ENCODE measurements at places on chromosomes 5 and 9.

DNA sequence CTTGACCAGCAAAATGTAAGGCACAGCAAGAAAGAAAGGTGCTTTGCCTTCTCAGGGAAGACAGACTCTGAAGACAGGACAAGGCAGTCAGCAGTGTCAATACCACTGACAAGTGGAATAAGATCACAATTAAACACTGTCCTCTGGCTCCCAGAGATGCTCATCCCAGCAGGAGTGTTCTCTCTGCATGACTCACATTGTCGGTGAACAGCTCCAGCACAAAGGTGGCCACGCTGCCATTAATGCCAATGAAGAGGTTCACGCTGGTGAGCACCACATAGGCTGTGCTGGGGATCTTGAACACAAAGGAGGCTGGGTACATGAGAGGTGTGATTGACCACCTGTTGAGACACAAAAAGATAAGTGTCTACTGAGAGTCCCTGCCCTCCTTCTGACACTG is 31.9 kb downstream of the NIPSNAP3B start:
- DNase-seq = no peak

DNA sequence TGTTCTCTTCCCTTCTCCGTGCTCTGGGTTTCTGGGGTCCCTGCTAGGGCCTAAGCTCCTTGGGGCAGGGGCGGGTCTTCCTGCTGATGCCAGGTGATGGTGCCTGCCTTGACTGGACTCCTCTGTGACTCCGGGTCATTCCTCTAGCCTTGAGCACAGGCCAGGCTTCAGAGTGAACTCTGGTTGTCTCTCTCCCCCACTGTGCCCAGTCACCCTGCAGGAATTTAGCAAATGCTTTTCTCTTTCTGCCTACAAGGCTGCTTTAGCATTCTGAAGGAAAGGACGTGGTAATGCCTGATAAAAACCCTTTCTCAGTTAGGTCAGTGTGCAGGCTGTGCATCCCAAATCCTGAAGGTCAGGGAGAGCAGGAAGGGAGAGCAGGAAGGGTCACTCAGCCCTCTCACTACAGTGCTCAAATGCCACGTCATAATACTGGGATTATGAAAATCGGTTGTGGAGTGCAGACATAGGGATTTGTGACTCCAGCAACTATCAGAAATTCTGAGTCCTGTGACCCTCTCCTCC is 2.7 kb downstream of the CXCL14 start:
- no peak for DNase-seq

DNA sequence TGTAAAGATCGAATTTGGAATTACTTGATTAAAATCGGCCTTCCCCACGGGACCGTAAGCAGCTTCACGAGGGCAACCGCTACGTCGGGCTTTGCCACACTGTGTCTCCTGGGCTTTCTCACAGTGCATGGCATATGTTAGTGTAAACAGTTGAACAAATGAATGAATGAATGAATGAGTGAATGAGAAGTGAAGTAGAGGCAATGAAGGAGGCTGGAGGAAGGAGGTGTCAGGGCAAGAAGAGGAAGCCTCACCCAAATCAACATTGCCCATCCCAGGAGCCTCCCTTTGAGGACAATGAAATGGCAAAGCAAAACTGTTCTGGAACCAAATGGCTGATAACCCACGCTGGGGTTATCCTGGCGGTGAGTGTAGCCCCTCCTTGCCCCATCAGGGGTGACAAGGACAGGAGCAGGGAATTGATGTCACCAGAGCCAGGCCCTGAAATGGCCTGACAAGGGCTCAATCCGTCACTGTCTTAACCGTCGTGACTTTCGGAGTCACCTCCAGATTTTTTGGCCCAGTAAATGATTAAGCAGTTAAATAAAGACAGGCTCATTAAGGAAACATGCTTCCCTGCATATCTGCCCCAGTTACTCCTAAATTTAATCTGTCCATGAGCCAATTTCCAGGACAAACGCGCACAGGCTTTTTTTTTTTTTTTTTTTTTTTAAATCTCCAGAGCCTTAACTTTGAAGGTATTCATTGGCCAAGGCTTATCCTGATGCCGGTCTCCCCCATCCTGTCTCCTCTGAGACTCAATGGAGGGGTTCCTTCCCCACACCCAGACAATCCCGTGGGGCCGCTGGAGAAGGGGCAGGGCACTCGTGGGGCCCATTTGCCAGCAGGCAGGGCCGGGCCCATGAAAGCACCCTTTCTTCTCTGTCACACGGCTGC is 88.4 kb upstream of the BOD1 start:
- no peak for DNase-seq

DNA sequence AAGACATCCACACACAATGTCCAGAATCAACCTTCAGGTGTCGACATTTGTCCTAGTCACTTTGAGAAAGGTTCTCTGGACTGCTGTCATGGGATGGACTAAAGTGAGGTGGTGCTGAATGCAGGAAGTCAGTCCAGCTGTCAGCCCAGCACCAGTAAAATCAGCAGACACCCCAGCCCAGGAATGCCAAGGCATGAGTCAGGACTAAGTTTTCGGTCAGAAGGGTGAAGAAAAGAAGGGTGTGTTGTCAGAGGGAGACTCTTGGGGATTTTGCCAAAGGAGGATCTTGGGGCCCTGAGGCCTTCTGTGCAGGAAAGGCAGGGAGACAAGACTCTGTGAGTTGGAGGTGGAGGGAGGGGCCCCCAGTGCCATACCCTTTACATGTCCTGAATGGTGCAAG is 69.0 kb upstream of the XPA start:
- no peak for DNase-seq

DNA sequence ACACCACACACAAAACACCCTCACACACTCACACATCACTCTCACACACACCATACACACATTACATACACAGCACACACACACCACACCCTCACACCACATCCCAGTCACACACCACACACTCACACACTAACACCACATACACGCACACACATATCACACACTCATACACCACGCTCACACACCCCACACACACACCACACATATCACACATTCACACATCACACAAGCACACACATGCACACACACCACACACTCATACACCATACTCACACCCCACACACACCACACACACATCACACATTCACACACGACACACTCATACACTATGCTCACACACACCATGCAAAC is 543 bp upstream of the UBE2QL1 start:
- no peak for DNase-seq

DNA sequence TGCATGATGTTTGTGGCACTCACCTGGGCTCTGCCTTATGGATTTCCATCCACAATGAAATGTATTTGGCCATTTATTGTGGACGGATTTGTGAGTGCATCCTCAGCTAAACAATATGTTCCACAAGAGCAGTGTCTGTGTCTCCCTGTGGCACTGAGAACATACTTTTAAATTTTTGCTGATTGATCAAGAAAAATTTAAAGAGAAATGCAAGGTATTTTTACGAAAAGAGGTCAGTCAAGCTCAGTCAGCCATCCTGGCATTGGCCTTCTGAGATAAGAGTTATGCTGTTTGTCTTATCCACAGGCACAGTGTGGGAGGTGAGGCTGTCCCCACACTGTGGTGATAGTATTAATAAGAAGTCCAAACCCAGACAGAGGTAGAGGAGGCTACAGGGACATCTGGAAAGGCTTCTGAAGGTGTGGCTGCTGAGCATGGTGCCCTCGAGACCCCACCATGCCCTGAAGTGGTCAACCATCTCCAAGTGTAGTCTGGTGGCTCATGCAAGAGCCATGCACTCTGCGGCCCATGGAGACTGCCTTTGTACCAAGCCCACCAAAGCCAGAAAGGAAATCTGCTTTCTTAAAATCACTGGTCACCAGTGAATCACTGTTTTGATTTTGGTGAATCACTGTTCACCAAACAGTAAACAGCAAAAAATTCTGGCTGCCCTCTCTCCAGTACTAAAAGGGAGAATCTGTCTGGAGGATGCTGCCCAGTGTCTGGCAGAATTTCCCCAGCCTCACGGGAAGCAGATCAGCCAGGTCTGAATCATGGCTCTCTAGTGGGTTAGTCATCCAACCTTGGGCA is 28.8 kb downstream of the SPOCK1 start:
- DNase-seq = no peak

DNA sequence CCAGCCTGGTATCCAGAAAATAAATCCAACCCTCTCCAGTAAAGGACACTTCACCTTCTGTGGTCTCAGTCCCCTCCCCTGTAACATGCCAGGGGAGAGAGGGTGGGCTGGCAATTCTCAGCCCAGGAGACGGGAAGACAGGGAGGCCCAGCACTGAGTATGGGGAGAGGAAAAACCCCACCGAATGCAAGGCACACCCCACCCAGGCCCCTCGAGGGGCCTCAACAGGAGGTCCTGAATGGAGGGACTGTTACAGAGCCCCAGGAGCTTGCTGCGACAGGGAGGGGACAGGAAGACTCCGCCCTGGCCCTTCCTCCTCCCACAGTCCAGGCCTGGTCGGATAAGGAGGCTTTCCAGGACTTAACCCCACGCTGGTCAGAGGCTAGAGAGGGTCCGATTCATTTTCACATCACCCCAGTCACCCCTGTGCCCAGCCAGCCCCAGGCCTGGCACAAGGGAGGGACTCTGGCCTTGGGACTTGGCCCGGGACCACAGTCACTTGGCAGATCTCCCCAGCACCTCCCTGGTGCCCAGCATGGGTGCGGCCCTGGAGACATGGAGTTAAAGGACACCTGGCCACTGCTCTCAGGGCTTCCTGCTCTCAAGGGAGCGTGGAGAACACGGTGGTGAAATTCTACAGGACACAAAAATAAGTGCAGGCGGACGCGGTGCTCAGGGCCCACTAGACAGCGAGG is 44.9 kb upstream of the STXBP1 start:
- no peak for DNase-seq

GRCh38 chr9:32463500-32464293 is 62.3 kb downstream of the RIGI start:
- no peak for DNase-seq

DNA sequence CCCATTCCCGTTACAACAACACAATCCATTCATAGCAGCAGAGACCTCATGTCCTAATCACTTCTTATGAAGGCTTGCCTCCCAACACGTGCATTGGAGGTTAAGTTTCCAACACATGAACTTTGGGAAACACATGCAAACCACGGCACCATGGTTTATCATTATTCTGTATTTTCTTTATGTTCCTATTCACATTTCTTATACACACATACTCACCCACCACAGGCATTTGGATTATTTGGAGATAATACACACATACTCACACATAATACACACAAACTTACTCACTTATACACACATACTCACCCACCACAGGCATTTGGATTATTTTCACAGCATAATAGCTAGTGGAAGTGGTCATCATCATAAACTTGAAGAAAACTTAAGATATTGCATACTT is 75.6 kb downstream of the C7 start:
- no peak for DNase-seq

DNA sequence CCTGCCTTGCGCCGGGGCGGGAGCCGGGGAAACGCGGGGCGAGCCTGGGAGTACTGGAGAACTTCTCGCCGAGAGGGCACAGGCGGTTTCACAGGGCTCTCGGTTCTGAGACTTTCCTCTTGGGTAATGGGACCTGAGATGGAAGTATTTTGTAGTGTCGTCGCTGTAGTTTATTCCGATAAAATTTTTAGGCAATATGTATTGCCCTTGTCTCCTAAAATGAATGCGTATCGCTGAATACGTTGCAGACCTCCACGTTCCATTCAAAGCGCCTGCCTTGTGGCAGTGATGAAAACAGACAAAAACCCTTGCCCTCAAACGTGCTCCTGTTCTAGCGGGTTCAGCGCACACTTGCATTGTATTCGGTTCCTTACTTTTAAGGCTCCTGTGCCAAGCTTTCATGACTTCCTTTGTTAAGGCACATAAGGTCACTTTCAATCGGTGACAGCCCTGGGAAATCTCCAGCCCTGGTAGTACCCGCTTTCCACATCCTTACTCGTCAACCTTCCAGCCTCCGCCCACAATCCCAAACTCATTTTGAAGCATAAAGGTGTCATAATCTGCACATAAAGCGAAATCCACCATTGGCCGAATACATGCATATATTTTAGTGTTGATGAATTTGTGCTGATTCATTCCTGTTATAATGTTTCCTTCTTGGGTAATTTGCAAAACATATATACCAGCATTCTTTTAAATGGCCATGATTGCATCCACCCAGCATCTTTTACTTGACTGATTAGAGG is 694 bp downstream of the RMI1 start:
- DNase-seq = peak; percentile 46

GRCh38 chr5:149174847-149175234 is 33.5 kb downstream of the ABLIM3 start:
- no peak for DNase-seq

GRCh38 chr9:124975131-124975530 is 34.2 kb upstream of the GOLGA1 start:
- DNase-seq = no peak

- DNase-seq = no peak
These were observed 26.0 kb downstream of the SKP2 start for GRCh38 chr5:36177715-36178523.

DNA sequence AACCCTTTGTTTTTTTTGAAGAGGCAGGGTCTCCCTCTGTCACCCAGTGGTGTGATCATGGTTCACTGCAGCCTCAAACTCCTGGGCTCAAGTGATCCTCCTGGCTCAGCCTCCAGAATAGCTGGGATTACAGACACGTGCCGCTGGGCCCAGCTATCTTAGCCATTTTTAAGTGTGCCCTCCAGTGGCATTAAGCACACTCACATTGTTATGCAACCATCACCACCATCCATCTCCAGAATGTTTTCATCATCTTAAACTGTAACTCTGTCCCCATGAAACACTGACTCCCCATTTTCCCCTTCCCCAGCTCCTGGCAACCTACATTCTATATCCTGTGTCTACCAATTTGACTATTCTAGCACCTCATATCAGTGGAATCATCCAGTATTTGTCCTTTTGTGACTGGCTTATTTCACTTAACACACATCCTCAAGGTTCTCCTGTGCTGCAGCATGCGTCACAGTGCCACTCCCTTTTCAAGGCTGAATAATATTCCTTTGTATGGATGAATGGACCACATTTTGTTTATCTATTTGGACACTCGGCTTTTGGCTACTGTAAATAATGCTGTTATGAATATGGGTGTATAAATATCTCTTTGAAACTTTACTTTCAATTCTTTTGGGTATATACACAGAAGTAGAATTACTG is 12.5 kb upstream of the RAPGEF1 start:
- DNase-seq = no peak

DNA sequence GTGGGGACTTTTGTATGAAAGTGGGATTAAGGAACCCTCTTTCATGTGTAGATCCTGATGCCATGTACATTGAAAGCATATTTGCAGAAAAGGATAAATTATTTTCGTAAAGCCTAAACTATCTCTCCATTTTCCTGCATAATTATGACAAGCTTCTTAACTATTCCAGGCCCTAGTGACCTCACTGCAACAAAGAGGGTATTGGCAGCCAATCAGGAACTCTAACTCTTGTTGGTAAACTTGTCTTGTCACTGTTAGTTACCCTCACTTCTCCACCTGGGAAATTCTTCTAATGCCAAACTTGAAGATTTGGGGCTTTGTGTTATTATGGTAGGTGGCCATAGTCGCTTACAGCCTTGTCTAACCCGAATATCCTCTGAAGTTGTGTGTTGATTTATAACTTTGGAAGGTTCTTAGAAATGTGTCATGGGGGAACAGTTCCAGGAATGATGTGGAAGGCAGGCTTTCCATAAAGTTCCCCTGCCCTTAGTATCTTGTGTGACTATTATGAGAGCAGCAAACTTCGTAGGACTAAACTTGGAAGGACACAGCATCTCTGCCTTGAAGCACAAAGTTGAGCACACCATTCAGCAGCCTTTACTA is 52.5 kb downstream of the IQGAP2 start:
- no peak for DNase-seq

- no peak for DNase-seq
These were observed at the start of gene GOLM1 for GRCh38 chr9:86098824-86099700. TSS of gene GOLM1 (minus strand) at chr9:86099558. CDS start at chr9:86079320, 20,238 bp downstream.

Data from memory B cell (primary cell).